ENCODE measurements at places on chromosomes 2 and 18. TPM values are rescaled to one million over a fixed set of nuclear protein-coding genes. Genes with fewer than 3 reads are reported as not detected.

GRCh38 chr2:44389895-44390294, 28.1 kb downstream of the CAMKMT start:
- H3K27me3 ChIP-seq = no peaks in the 10 kb centered on the region
- H3K27ac ChIP-seq = no peak overlapping the region
- no peaks in the 10 kb centered on the region for H3K36me3 ChIP-seq
- H3K4me1 ChIP-seq = no peaks in the 10 kb centered on the region

DNA sequence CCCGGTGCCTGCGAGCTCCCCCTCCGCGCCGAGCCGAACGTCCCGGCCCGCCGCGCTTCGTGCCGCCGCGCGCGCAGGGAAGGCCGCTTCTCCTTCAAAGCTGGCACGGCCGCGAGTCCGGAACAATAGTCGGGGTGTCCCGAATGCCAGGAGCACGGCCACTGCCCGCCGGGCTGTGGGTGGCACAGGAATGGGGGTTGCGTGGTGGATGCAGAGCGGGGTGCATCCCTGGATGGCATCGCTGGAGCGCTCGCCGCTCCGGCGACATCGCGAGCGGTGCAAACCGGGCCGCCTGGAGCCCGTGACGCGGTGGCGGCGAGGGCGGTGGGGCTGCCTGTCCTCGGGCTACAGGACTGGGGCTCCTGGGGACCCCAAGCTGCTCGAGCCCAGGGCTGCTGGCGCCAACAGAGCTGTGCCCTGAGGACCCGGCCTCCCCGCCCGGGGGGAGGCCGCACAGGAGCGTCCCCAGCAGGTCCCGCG, 1.1 kb upstream of the SATB2 start:
- H3K4me1 ChIP-seq = peaks cover 36% of the 10 kb centered on the region
- H3K4me3 ChIP-seq = peak overlapping the region; percentile 95
- H3K27me3 ChIP-seq = peaks cover 76% of the 10 kb centered on the region
- H3K36me3 ChIP-seq = no peaks in the 10 kb centered on the region
- H3K27ac ChIP-seq = peak overlapping the region; percentile 63

- no peak overlapping the region for H3K4me3 ChIP-seq
- H3K27me3 ChIP-seq = no peaks in the 10 kb centered on the region
- DNase-seq = no peak
- H3K4me1 ChIP-seq = no peaks in the 10 kb centered on the region
- H3K36me3 ChIP-seq = no peaks in the 10 kb centered on the region
Measured at GRCh38 chr2:142065156-142065555, 65.7 kb downstream of the LRP1B start.

The GPR39 gene
- 13.4 TPM for total RNA-seq

GRCh38 chr2:190657474-190658255, 8.8 kb downstream of the NAB1 start:
- no peak overlapping the region for H3K27ac ChIP-seq
- DNase-seq = no peak
- H3K27me3 ChIP-seq = no peaks in the 10 kb centered on the region
- H3K4me3 ChIP-seq = no peak overlapping the region
- H3K36me3 ChIP-seq = peaks cover 6% of the 10 kb centered on the region

The SERPINB11 gene
- total RNA-seq = not detected

DNA sequence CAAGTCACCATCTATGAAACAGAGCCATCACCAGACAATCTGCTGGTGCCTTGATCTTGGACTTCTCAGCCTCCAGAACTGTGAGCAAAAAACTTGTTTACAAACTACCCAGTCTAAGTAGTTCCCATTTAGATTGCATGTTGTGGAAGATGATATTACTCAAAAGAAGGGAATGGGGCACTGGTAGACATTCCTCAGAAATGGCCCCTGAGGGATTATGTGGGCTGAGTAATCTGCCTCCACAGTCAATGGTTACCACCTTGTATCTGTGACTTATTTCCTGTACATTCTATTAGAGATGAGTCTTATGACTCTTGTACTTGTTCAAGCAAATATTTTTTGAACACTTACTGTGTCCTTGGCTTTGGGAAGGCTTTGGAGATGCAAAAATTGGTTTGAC, 160.4 kb downstream of the NUP35 start:
- H3K4me1 ChIP-seq = no peaks in the 10 kb centered on the region
- no peak for DNase-seq
- no peak overlapping the region for H3K27ac ChIP-seq
- H3K36me3 ChIP-seq = no peaks in the 10 kb centered on the region

GRCh38 chr2:45943219-45944044, 292.0 kb downstream of the PRKCE start:
- no peak overlapping the region for H3K4me3 ChIP-seq
- no peak overlapping the region for H3K27ac ChIP-seq
- H3K36me3 ChIP-seq = no peaks in the 10 kb centered on the region
- no peak for DNase-seq

DNA sequence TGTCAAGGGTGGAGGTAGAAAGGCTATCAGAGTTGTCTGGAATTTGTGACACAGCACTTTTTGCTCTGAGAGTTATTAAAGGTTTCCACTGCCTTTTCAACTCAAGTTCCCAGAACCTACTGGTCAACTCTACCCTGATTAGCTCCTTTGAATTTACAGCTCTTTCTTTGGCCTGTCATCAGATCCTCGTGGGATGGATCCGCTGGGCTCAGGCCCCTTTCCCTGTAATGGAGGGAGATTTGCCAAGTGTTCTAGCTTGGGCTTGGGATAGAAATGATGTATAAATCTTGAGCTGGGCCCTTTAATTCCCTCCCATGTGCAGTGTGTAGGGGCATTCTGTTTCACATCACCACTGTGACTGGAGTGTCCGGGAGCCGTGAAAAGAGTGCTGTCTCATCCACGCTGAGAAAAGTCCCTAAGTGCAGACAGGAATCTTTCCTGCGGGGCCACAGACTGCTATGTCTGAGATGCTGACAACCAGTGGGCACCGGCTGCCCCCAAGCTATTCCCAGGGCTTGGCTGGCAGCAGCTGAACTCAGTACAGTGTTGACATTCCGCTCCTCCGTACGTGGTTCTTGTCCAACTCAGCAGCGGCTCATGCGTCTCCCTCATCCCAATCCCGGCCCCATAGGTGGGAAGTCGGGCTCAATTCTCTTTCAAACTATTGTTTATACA, 46.9 kb upstream of the ARHGAP28 start:
- no peak for DNase-seq
- H3K4me3 ChIP-seq = peak overlapping the region; percentile 14
- H3K27me3 ChIP-seq = no peaks in the 10 kb centered on the region
- no peaks in the 10 kb centered on the region for H3K4me1 ChIP-seq
- H3K27ac ChIP-seq = no peak overlapping the region

The MC4R gene
- not detected for total RNA-seq

DNA sequence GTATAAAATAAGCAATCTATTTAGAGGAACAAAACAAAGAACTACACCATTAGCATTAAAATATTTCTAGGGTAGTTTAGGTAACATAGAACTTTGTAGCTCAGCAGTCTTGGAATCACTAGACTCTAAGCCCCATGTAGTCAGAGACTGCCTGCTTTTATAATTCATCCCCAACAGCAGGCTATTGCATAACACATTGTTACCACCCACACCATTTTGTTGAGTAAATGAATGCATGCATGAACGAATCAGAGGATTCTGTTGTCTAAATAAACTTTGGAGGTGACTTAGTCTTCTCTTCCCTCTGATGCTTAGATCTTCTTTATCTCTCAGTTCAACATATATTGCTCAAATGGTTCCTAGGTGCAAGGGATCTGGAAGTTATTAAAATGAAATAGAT, 167.6 kb upstream of the TNP1 start:
- H3K4me1 ChIP-seq = no peaks in the 10 kb centered on the region
- DNase-seq = no peak
- no peaks in the 10 kb centered on the region for H3K36me3 ChIP-seq
- H3K4me3 ChIP-seq = no peak overlapping the region
- H3K27me3 ChIP-seq = no peaks in the 10 kb centered on the region

The CLEC4F gene
- 1.2 TPM for total RNA-seq

The FAM228A gene
- 0.64 TPM for total RNA-seq

- H3K27me3 ChIP-seq = no peaks in the 10 kb centered on the region
- H3K36me3 ChIP-seq = peaks cover 20% of the 10 kb centered on the region
- no peak overlapping the region for H3K27ac ChIP-seq
- no peak overlapping the region for H3K4me3 ChIP-seq
Measured at GRCh38 chr18:58324824-58325480, 280.9 kb downstream of the NEDD4L start.

DNA sequence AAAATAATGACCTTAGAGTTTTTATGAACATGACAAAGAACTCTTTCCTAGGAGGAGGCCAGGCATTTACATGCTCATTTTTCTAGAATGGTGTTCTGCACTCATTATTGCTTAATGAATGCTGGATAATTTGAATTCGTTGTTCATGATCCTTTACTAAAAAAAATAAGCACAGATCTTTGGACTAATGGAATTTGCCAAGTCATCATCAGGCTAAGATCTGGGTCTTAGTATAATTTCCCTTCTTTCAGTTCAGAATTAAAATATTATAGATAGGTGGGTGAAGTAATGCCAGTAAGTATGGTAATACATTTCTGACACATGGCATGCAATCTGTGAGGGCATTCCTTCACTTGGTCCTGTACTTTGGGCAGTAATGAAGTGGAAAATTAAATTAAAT, 143.8 kb upstream of the AQP4 start:
- no peak overlapping the region for H3K4me3 ChIP-seq
- no peaks in the 10 kb centered on the region for H3K4me1 ChIP-seq
- H3K27ac ChIP-seq = no peak overlapping the region

The NEURL3 gene
- total RNA-seq = 0.29 TPM

The CXCR1 gene
- 5.3 TPM for total RNA-seq

DNA sequence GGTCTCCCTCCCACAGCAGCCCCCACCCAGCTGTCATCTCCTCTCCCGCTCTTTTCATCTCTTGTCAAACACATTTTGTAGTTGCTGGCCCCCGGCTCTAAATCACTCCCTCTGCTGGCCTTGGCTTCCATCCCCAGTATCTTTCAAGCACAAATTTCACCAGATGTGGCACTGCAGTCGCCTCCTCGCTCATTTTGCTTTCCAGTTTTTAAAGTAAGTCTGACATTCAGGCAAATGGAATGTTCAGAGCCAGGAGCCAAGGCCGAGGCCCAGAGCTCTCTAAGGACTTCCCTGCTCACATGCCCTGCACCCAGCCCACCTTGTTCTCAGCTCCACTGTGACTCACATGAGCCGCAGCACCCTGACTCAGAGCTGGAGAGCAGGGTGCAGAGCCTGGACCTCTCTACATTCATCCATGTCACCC, 158.4 kb downstream of the GALNT14 start:
- H3K4me1 ChIP-seq = peaks cover 3% of the 10 kb centered on the region
- H3K4me3 ChIP-seq = no peak overlapping the region
- no peaks in the 10 kb centered on the region for H3K36me3 ChIP-seq
- no peaks in the 10 kb centered on the region for H3K27me3 ChIP-seq

DNA sequence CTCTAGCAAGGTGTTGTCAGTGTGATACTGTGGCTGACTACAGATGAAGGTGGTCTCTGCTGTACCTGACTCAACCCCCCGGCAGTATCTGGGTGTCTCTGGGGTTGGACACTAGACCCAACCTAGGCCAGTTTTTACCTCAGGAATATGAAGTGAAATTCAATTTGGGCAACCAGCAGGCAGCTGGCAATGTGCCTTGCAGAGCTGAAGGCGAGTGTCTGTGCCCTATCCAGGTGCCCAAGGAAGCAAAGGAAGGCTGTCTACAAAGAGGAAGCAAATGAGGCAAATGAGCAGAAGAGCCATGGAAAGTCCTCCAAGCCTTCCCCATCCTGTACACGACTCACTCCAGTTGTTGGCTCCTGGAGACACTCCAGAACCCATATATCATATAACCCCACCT, 264.6 kb upstream of the AGAP1 start:
- no peak for DNase-seq
- no peaks in the 10 kb centered on the region for H3K36me3 ChIP-seq
- H3K4me1 ChIP-seq = peaks cover 11% of the 10 kb centered on the region
- H3K4me3 ChIP-seq = no peak overlapping the region
- H3K27ac ChIP-seq = no peak overlapping the region
- H3K27me3 ChIP-seq = no peaks in the 10 kb centered on the region

The MAPRE3 gene
- 23.0 TPM for total RNA-seq

DNA sequence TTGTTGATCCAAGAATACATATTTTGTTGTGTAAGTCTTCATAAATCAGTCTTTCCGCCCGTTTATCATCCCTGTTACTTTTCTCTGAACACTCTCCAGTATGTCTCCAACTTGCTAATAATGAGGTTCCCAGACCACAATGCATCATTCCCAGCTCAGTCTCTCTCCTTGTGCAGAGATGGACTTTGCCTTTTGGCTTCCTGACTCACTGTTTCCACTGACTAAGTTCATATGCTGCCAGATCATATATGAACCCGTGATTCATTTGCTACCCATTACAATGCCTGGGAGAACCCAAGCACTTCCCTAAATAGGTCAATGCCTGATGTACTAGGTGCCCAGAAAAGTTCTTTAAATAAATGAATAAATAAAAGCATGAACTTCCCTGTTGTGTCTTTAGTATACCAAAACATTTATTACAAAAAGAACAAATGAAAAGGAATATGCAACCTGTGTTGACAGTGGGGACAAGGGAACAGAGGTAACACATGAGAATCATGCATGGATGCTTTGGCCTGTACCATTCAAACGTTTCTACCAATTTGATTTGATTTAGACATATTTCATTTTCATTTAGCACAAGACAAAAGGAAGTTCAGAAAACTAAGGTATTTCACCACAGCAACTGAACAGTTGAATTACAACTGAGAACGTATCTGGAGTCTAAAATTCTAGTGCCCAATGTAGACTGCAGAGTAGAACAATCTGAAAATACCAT, 215.4 kb upstream of the HNRNPA3 start:
- no peak overlapping the region for H3K4me3 ChIP-seq
- H3K36me3 ChIP-seq = no peaks in the 10 kb centered on the region
- no peak overlapping the region for H3K27ac ChIP-seq
- no peaks in the 10 kb centered on the region for H3K27me3 ChIP-seq
- H3K4me1 ChIP-seq = no peaks in the 10 kb centered on the region

DNA sequence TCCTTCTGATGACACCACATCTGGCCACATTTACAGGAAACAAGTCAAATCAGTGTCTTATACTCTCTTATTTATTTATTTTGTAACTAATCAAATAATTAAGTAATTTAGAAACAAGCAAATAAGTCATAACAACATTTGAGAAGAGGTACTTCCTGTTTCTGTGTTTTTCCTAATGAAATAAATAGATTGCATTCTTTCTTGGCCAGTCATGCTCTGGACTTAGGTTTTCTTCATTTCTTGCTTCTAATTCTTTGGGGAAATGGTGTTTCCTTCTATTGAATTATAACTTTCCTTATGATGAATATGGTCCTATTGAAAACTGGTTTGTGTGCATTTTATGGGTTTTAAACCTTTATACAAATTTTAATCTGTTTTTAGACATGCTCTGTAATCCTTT, 546.4 kb downstream of the LRRTM4 start:
- H3K27me3 ChIP-seq = no peaks in the 10 kb centered on the region
- H3K27ac ChIP-seq = no peak overlapping the region
- no peaks in the 10 kb centered on the region for H3K4me1 ChIP-seq
- no peak overlapping the region for H3K4me3 ChIP-seq

- H3K27ac ChIP-seq = no peak overlapping the region
- no peaks in the 10 kb centered on the region for H3K27me3 ChIP-seq
- no peak overlapping the region for H3K4me3 ChIP-seq
- DNase-seq = no peak
Measured at GRCh38 chr2:119688616-119689015, 9.6 kb downstream of the TMEM177 start.
